ENCODE measurements at places on chromosomes 11 and 22. TPM values are rescaled to one million over a fixed set of nuclear protein-coding genes. Genes with fewer than 3 reads are reported as not detected.

The CRYBB1 gene
- total RNA-seq: not detected

The POU2F3 gene
- total RNA-seq: not detected

The TMEM218 gene
- total RNA-seq: 22.5 TPM

The SPI1 gene
- not detected for total RNA-seq

The OR4D5 gene
- not detected for total RNA-seq

The OR2AG2 gene
- 0.15 TPM for total RNA-seq

The OVOL1 gene
- not detected for total RNA-seq

The KCNJ5 gene
- 0.15 TPM for total RNA-seq

The ZBED4 gene
- 25.9 TPM for total RNA-seq

The OR2AG1 gene
- total RNA-seq: not detected

The C11orf97 gene
- total RNA-seq: not detected

The MMP12 gene
- total RNA-seq: not detected

The RAB36 gene
- total RNA-seq: 3.5 TPM

The SCGB1D2 gene
- not detected for total RNA-seq

Data from glomerular endothelial cell (primary cell).